ENCODE measurements at places on chromosomes 16 and 17.

- DNase-seq: no peak
These were observed 28.5 kb downstream of the SYCE1L start for GRCh38 chr16:77227745-77228144.

GRCh38 chr16:64290461-64290860 lies 831.4 kb downstream of the CDH11 start:
- no peak for DNase-seq

GRCh38 chr16:8867216-8867931 lies 1.4 kb downstream of the CARHSP1 start:
- DNase-seq: no peak

DNA sequence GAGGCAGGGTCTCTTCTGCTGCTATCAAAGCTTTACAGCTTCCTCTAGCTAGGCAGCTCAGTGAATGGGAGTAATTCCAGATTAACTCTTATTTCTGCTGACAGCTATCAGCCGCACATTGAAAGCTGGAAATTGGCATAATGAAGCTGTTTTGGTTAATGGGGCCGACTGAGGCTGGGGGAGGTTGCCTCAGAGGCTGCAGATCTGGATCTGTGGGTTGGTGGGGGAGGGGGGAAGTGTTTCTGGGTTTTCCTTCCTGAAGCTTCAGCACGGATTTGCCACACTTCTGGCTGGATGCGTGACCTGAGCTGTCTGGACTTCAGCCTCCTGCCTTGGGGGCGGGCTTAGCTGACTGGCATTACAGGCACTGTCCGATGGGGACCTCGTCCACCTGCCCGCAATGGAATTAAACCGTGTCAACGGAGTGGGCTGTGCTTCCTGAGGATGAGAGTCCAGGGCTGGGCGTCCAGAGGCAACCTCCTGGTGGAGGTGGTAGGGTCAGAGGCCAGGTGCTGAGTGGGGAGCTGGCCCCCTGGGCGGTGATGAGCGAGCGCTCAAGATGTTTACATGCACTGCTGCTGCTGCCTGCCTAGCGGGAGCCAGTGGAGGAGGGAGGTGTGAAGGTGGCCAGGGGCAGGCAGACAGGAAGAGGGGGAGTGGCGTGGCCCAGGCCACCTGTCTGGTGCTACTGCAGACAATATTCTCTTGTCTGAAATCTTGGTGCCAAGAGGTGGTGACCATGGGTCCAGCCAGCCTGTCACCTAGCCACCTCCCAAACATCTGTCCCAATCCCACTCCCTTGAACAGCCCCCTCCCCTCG lies 6.7 kb upstream of the ABCC3 start:
- no peak for DNase-seq

DNA sequence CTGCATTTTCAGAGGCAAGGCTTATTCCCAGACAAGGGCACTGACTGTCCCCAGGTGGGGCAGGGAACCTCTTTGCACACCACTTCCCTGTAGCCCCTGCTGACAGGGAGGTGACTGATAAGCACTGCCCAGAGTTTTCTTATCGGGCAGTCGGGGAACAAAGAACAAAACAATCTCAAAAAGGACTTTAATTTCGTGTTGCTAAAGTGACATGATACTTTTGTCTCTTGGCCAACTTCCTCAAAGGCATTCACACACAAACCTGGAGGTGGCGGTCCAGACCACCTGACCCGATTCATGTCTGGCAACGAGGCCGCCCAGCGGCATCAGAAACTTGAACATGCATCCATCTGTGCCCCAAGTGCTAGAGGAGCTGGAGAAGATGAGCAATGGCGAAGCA lies 28.9 kb downstream of the ZDHHC7 start:
- DNase-seq: no peak

- no peak for DNase-seq
These were observed 90.2 kb downstream of the SYCE1L start for GRCh38 chr16:77289331-77289809.

DNA sequence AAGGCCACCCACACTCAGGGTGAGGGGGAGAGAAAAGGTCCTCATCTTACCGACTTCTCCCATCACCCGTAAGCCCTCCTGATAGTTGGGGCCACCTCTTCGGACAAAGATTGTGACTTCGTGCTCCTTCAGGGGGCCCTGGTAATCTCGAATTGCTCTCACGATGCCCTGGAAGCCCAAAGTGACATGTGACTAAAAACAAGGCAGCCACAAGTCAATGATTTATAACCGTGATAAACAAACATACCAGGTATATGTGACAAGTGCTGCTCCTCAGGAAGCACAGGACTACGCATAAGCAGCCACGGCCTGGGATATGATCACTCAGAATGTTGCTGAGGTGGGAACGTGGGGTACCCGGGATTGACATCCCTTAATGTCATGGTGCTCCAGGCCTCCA lies 17.1 kb downstream of the ACLY start:
- no peak for DNase-seq

DNA sequence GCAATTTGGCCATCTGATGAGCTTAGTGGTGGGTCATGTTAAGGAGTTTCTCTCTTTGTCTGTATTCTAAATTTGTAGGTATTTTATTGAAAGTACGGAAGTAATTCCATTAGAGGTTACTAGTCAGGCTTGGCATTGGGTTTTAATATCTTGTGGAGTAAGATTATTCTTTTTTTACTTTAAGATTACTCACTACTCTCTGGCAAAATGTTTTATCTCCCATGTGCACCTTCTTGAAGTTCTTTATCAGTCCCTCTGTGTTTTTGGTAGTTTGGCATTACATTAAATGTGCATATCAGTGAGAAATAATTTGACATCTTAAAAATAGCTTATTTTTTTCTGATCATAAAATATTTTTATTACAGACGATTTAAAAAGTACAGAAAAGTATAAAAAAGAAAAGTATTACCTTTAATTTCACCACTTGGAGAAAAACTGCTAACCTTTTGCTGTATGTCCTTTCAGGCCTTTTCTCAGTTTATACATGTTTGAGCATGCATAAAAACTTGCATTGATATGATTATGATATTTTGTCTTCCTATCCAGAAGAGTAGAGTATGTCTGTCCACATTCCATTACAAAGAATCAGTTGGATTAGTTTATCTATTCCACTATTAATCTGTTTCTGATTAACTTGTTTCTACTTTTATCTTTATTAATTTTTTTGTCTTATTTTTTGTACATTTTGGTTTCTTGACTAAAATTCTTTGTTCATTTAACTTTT lies 198.3 kb downstream of the SPECC1 start:
- no peak for DNase-seq

DNA sequence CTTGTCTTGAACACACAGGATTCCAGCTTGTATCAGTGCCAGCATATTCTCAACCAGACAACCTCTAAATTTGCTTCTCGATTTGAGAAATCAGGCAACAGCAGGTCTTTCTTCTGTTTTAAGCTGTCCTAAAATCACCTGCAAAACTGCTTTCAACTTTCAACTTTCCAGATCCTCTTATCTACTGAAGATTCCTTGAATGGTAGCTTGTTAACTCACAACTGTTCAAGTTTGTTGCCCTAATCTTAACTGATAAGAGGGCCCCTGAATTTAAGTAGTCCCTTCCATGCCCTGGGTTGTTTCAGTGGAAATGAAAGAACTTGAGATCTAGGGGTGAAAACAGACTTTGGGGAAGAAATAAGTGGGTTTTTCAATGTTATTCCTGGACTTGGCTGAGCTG lies 57.2 kb downstream of the CHD9 start:
- no peak for DNase-seq

DNA sequence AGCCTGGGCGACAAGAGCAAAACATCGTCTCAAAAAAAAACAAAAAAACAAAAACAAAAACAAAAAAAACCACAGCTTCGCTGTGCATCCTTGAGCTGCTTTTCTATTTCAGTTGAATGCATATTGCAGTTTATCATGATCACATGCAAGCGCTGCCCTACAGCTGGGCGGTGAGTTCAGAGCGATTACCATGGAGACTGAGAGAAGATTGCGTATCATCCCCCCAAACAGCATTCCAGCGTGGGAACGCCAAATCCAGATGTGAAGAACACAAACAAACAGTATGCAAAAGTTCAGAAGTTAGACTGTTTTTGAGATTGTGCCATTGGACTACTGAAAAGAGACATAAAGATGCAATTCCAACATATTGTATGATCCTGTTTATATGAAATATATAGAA lies 15.1 kb upstream of the SLC52A1 start:
- DNase-seq: no peak

- no peak for DNase-seq
These were observed 41.2 kb downstream of the RAB11FIP3 start for GRCh38 chr16:466651-467050.

GRCh38 chr17:57675427-57676387 lies 69.4 kb downstream of the CCDC182 start:
- no peak for DNase-seq

DNA sequence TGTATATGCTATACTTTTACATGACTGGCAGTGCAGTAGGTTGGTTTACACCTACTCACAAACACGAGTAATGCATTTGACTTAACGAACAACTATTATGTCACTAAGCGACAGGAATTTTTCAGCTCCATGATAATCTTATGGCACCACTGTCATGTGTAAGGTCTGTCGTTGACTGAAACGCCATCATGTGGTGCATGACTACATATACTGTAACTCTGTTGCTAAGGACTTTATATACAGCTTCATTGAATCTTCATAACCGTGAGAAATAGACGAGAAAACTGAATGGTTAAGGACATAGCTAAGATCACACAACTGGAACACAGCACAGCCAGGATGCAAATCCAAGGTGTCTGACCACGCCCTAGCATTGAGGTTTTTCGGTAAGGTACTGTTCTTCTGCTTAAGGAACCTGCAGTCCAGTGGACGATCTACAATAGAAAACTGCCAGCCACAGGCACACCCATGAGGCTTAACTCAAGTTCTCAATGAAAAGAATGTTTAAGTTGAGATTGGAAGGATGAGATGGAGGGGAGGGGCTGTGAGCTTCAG lies 3.3 kb downstream of the CFAP20 start:
- no peak for DNase-seq

DNA sequence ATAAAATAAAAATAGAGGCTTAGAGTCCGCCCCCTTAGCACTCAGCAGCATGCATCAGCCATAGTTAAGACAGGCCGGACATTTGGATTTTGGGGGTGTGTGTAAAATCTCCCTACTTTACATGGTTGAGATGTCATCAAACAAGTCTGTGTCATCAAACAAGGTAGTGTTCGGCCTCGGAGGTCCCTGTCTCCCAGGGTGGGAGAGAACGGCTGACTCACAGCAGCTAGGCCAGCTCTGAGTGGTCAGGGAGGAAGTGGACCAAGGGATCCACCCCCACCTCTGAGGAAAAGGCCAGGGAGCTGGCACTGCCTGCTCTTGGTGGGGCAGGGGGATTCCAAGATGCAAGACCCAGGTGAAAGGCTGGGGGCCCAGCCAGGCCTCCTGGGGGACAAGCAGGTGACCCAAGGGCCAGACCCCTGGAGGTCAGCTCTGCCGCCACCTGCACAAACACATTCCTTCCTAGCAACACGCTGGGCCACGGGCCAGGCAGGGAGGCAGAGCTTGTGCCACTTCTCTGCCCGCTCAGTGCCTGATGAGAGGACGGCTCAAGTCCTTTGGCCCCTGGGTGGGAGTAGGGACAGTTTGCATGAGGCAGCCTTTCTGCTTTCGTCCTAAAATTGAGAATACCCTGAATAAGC lies 28.5 kb downstream of the KIFC3 start:
- no peak for DNase-seq

DNA sequence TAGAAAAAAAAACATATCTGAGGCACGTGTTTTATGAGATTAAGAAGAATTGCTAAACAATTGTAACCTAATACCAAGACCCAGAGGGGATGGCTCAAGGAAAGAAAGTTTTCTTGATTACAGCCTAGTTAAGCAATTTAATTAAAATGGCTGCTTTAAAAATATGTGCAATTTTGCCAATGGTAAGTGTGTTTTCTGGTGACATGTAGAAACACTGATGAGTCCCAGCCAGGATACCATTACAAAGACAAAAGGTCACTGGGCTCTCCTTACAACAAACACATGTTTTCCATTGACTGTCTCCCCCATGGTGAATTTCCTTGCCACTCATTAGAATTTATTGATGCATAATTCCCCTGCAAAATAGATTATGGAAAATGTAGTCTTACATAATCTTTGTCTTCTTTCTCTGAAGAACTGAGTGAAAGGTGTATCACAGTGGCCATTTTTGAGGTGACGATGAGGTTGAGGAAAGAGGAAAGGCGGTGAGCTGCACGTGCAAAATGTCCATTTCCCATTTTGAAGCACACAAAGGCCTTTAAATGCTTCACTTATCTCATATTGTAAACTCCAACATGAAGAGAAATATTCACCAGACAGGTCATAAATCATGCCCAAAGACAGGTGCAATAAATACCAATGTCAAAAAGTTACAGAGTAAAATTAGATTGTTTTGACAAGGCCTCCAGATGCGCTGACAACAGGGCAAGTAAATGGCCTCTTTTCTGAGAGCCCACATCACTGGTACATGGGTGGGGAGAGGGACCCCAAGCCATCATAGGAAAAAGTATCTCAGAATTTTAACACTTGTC lies 696.9 kb downstream of the KCNJ2 start:
- DNase-seq: no peak

GRCh38 chr16:81654346-81654745 lies 124.7 kb upstream of the PLCG2 start:
- no peak for DNase-seq

GRCh38 chr16:53370827-53371226 lies 63.4 kb upstream of the RBL2 start:
- no peak for DNase-seq

- DNase-seq: no peak
These were observed 5.7 kb upstream of the SNAI3 start for GRCh38 chr16:88691924-88692560.

DNA sequence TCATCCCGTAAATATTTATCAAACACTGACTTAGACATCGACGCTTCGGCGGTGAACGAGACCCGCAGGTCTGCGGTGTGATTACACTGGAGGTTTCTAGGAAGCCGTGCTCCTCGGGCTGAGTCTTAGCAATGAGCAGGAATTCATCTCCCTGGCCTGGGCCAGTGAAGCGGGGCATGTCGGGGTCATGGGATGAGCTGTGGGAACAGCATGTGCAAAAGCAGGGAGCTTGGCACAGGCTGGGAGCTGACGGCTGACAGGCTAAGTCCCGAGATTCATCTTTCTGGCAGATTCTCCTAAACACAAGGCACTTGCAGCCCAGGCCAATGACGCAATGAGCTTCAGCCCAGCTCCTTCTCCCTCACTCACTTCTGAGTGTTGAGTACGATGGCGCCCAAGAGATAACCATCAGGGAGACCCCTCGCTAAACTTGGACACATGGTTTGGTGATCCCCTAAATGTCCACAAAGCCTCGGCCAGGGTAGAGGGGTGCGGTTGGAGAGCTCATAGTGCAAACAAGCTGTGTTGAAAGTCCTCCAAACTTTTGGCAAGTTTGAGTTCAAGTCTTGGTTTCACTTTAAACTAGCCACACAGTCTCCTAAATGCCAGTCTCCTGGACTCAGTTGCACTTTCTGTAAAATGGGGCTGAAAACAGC lies 12.8 kb downstream of the CRISPLD2 start:
- peak; percentile 39 for DNase-seq

DNA sequence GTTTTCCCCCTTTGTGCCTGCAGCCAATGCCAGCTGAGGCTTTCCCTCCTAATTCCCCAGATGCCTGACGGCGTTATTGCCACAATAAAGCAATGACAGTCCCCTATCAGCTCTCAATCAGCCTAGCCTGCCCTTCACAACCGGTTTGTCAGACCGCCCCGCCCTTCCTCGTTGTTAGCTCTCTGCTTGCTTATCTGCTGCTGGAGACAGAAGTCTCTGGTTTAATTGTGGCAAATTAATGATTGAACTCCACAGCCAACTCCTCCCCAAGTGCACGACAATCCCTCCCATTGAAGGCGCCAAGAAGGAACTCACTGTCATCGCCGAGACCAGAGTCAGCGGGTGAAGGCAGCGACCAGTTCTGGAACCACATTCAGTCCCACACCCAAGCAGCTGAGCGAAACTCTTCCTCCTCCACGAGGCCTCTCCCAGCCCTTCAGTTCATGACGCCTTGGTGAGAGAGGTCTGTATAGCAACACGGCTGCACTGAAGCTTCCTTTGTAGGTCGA lies 474.4 kb downstream of the SLC39A11 start:
- DNase-seq: no peak
